ENCODE measurements at places on chromosomes 1 and 21.

DNA sequence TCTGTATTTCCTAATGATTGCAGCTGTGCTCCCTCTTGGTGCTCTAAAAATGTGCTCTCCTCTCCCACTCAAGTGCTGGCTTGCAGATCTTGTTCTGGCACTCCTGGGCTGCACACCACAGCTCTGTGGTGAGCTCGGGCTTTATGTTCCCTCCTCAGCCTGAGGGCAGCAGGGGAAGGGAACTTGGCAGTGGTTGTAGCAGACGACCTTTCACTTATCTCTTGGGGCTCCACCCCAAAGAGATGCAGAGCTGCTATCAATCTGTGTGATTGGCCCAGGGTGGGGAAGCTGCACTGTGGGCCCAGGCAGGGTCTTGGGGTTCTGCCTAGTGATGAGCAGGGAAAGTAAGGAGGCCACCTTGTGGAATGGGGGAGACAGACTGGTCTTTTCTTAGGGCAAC is 143.5 kb upstream of the GORAB start:
- no peak for DNase-seq

DNA sequence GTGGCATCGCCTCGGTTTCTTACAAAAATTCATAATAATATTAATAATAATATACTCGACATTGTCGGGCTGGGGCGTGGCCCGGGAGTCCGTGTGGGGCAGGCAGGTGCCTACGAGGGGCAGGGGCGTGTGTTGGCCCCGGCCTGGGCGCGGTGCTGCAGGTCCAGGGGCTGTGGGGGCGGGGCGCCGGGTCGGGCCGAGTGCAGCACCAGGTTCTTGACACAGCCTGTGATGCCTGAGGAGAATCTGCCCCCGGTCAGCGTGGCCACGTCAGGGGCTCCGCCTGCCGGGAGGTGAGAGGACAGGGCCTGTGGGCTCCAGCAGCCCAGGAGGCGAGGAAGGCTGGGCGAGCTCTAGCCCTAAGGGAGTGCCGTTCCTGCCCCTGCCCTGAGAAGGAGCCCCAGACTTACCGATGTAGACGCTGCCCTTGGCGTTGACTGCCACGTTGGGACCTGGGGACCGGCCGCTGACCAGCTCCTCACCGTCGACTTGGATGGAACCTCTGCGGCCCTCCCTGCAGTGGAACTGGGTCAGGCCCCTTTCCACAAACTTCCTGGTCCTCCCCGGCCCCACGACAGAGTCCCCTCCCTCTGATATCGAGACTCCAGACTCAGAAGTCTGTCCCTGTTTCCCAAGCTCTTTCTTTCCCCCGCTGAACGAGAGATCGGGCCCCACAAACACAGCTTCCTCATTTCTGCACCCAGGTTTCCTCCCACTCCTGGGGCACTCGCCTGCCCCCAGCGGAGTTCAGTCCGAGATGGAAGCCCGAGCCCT is 11.3 kb downstream of the LDLRAD2 start:
- no peak for DNase-seq

DNA sequence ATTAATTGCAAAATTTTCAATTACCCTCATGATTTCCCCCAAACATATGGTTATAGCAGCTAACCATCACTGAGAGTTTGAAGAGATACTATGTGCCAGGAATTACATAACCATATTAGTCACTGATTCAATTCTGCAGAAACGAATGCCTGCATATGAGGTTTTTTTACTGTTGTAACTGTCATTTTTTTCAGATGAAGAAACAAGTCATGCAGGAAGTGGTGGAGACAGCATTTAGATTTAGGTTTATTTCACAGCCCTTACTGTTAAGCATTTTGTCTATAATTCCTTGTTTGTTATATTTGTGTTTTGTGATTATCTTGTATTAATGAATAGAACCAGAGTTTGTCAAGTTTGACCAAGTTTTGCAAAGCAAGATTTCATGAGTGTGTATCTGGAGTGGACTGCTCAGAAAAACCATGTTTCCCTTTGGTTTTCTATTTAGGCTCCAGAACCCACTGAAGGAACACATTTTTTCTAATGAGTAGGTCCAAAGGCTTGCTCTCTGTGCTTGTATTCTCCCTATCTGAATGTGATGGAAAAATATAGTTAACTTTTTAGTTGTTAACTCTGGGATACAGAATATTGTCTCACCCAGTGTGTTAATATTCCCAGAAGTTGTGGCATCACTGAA is 308.5 kb upstream of the ADAMTS5 start:
- no peak for DNase-seq

- no peak for DNase-seq
These were observed 205.7 kb downstream of the TOMM20 start for GRCh38 chr1:234922987-234923386.

- DNase-seq, result peak; percentile 83
These were observed 13.4 kb upstream of the SLC6A17 start for GRCh38 chr1:110136911-110137310.

- DNase-seq, result no peak
These were observed 453.2 kb upstream of the VAMP3 start for GRCh38 chr1:7317888-7318287.

DNA sequence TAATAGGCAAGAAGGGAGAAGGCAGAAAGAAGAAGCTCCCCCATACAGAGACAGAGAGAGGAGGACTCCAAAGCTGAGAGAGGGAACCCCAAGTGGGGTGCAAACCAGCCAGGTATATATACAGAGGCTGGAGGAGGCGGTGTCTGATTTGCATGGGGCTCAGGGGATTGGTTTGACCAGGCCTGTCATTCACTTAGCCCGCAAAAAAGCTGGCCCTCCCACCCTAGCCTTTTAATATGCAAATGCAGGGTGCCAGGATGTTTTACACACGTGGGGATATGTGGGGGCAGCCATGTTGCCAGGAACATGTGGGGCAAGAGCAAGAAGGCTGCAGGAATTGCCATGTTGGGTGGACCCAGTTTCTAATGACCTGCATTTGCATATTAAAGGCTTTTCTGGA is 37.0 kb upstream of the TENT5B start:
- DNase-seq, result no peak
